Cortex of kidney (tissue), 1 donor: ENCODE measurements at places on chromosomes 1 and 21.

DNA sequence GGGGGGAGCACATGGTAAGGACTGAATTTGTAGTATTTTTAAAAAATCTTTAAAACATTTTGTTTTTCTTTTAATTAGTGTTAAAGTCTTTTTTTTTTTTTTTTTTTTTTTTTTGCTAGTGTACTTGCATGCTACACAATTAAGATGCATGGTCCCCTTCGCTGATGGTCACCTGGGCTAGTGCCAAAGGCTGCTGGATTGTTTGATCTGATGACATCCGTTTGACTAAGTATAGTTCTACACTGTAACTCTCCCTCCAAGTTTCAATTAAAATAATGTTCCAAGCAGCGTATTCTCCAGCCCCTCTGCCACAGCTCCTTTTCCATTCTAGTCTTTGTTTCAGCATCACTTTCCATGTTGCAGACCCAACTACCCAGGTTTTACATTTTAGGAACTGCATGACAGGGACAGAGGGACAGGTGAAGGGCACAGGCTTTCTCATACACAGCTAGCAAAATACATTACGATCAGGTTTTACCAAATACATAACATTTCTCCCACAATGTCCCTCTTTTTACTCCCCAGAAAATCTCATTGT is 852 bp upstream of the RAVER2 start:
- DNase-seq = no peak

DNA sequence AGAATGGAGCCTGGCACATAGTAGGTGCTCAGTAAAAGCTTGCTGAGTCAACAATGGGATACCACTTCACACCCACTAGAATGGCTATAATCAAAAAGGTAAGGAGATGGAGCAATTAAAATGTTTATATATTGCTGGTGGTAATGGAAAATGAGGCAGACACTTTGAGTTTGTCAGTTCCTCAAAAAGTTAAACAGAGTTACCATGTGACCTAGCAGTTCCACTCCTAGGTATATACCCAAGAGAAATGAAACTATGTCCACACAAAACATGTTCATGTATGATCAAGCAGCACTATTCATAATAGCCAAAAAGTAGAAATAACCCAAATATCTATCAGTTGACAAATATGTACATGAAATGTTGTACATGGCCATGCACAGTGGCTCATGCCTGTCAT is 74.8 kb upstream of the ECE1 start:
- no peak for DNase-seq

- DNase-seq = no peak
Measured at GRCh38 chr1:220552672-220553260, 24.8 kb downstream of the MARK1 start.

DNA sequence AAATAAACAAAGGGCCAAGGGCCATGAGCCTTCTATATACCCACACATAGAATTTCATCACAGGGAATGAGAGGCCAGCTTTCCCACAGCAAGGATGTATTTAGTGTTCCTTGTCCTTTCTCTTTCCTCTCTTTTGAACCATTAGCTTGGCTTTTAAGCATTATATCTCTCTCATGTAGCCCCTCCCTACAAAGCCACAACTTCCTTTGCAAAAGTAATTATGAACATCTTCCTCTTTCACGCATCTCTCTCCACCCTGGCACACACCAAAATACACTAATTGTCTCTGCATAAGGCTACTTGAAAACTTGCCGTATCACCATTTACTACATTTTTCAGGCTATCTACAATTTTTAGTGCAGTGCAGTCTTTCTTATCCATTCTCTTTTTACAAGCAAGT is 1.9 kb upstream of the AK5 start:
- DNase-seq = no peak

- DNase-seq = no peak
Measured at GRCh38 chr1:199096591-199096990, 457.8 kb downstream of the PTPRC start.
